Putamen (tissue), 1 donor: ENCODE measurements at places on chromosomes 4 and X.

DNA sequence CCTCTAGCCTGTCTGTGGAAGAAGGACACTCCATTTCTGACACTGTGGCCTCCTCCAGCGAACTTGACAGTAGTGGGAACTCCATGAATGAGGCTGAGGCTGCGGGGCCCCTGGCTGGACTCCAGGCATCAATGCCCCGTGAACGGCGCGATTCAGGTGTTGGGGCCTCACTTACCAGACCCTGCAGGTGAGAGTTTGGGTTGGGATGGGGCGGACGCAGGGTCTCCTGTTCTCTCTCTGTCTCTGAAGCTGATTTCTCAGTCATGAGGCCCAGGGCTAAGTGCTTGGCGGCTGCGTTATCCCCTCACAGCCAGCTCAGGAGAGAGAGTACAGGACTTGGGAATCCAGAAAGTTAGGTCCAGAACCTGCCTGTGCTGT lies 71.0 kb downstream of the STARD8 start:
- DNase-seq: no peak

- no peak for DNase-seq
Measured at GRCh38 chrX:129791336-129791735, 11.6 kb downstream of the SASH3 start.

GRCh38 chrX:42151808-42152207 lies 228.5 kb upstream of the CASK start:
- no peak for DNase-seq

DNA sequence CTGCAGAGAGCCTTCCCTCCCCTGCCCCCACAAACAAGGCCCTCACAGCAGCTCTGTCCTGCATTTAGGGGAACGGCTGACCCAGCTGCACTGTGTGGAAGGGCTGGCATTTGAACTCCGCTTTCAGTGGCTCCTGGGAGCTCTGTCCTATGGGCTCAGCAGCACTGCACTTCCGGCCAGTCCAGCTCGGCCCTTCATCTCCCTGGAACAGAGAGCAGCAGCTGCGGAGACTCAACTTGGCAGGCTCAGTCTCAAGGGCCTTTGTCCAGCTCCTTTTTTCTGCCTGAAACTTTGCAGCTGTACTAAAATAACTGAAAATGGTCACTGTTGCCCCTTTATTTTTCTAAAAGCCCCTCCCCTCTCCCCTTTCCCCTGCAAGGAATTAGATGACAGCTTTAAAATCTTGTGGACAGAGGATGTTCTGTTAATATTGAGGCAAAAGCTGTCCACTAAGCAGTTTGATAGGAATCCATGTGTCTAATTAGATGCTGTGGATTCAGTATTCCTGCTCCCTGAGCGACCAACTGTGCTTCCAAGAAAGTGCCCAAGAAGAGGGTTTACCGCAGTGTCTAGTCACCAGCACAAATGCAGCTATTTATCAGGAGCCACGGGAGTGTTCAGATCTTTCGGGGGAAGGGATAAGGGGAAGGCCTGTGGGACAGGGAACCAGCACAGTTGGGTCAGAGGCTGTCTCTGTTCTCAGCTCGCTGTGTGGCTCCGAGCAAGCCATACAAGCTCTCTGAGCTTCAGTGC lies 133.1 kb downstream of the AFAP1 start:
- peak; percentile 67 for DNase-seq

DNA sequence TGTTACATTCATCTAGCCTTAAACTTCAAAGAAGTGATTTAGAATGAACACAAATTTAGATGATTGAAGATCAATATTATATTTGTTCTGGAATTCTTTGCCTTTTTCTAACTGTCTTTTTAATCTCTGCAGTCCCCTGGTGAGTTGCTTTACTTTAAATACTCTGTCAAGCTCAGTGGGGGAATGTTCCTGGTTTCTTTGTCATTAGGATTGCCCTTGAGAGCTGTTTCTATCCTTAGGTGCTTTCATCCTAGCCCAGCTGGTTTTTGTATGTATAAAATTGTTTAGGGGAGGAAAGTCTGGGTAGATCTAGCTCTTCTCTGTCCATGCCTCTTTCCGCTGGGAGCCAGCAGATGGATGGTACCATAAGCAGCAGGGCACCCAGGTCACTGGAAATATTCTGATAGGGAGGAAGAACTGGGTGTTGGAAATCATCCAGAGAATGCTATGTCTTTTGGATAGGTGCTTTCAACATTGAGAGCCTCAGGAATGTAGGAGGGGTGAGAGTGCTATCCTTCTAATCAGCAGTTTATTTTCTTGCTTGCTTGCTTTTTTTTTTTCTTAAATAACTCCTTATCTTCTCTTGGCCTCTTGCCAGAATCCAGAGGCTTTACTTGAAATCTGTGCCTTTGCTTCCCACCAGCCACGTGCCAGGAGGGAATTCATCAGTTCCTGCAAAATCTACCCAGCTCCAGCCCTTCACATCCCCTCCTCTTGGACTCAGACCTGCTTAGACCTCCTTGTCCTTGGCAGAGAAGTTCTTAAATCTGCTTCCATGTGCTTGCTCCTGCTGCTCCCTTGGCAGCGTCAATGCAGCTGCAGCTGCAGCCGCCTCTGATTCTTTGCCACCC lies 215.3 kb upstream of the ANXA3 start:
- no peak for DNase-seq

DNA sequence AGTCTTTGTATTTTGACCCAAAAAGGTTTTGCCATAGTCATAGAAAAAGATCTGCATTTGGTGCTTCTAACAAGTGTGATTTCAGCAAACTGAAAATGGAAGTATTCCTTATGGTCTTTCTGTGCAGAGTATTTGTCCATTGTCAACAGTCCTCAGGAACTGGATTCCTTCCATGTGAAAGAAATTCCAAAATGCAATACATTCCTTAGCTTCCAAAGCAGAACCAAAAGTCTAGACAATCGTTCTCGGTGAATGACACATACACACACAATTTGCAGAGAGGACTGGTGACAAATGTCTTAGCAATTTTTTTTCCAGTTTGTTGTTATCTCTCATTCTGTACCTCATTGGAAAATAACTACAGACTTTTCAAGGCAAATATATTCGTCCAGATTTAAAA lies 562.2 kb upstream of the SLIT2 start:
- no peak for DNase-seq

DNA sequence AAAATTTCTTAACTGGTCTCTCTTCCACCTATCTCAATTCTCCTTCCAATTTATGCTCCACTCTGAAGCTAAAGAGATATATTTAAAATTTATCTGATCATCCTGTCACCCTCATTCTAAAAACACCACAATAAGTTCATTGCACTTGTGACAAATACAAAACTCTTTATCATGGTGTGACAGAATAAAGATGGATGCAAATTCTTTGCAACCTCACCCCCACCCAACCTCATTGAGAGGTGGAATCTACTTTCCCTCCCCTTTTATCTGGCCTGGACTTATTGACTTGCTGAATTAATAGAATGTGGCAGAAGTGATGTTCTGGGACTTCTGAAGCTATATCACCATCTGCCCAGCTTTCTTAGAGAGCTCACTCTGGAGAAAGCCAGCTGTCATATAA lies 46.5 kb downstream of the IDS start:
- no peak for DNase-seq

DNA sequence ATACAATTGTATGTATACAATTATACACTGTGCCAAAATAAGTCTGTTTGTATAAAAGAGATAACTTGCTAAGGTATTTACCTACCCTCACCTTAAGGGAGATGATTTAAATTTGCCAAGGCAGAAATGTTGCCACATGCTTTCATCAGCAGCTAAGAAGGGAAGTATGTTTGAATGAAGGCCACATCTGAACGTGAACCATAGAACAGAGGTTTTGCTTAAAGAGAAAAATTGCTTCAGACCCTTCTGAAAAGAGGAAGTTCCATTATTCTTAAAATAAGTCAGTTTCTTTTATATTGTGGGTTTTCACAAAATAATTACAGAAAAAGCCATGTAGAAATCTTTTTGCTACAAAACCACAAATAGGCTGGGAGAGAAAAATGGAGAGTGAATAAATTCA lies 621.5 kb upstream of the HTR2C start:
- DNase-seq: no peak

DNA sequence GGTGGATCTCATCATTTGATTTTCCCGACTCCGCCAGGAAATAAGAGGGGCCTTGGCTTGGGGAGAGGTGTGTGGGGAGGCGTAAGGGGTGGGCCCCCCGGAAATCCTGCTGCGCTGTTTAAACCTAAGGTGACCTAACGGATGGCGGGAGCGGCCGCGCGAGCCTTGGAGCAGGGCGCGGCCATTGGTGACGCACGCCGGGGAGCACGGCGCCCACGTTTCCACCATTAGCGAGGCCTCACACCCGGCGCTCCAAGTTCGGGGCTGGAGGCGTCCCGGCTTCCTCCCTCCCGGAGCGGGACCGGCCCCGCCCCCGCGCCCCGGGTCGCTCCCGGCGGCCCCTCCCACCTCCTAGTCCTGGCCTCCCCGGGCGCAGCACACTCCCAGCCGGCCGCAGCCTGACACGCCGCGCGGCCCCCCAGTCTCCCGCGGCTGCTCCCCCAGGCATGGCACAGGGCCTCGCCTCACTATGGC lies at the start of gene SMS:
TSS of gene SMS (plus strand) at position 354 of the 474 bp plus-strand sequence. CDS start at position 470, 116 bp downstream.
- DNase-seq: peak; percentile 68

DNA sequence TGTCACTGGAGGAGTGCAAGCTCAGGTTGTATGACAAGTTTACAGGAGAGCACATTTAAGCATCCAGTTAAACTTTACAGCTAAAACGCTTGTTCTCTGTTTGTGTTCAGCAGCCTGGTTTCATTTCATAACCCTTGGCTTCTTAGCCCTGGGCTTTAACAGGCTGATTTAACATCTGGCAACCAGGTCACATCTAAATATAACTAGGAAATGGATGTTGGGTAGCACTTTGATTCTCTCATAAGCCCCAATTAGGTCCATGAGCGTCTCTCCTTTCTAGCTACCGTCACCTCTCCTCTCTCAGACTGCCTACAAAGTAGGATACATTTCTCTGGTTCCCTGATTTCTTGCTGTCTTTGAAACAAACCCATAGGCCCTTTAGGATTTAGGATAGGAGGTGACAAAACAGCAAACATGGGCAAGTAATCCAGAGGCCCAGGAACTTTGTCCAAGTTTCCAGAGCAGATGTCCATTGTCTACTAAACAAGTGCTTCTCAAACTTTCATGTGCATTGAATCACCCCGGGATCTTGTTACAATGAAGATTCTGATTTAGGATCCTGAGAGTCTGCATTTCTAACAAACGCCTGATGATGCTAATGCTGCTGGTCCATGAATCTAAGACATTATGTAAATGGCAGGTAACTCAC lies 22.5 kb downstream of the OTUD6A start:
- no peak for DNase-seq

GRCh38 chr4:130485371-130485770 lies 1389.4 kb downstream of the C4orf33 start:
- no peak for DNase-seq

GRCh38 chrX:26032111-26032912 lies 105.8 kb upstream of the MAGEB18 start:
- no peak for DNase-seq

DNA sequence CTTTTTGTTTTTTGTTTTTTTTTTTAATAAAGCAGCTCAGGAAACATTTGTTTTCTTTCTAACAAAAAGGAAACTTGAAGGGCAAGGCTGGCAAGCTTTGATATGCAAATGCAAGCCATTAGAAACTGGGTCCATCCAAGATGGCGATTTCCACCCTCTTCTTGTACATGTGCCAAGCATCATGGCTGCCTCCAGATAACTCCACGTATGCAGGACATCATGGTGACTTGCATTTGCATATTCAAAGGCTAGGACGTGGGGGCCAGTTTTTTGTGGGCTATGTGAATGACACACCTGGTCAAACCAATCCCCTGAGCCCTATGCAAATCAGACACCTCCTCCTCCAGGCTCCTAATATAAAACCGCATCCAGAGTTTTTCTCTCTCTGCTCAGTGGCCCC lies 692.6 kb downstream of the FAM133A start:
- no peak for DNase-seq

DNA sequence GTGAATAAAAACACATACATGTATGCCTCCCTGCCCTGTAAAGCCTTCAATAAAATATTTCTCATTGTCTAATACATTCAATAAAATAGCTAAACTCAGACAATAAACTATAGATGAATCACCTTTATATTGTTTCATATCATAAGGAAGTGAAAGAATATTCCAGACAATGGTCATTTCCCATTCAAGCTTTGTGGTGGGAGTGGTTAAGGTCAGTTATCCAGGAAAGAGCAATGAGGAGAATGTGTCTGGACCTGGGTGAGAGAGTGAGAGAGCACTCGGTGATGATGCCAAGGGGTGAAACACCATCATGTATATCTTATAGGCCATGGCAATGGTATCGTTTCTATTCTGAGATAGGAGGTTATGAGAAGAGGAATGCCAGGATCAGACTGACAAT lies 197.8 kb downstream of the PDHA2 start:
- no peak for DNase-seq

DNA sequence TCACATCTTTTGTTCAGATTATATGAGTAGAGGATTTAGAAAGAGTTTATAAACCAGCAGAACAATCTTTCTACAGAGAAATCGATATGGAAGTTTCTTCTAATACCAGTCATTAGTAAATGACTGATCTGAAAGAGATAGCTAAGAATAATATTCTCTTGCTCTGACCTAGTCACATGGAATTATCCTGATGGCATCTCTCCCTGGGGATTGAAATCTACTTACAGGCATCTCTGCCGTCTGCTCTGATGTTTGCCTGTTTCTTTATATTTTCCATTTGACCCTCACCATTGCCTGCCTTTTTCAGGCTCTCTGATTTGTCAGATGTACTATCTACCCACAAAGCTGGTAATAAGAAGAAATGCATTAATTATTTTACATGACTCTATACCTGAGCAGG lies 1157.3 kb downstream of the PCDH7 start:
- no peak for DNase-seq

GRCh38 chr4:5789141-5789540 lies 78.1 kb downstream of the EVC start:
- no peak for DNase-seq

DNA sequence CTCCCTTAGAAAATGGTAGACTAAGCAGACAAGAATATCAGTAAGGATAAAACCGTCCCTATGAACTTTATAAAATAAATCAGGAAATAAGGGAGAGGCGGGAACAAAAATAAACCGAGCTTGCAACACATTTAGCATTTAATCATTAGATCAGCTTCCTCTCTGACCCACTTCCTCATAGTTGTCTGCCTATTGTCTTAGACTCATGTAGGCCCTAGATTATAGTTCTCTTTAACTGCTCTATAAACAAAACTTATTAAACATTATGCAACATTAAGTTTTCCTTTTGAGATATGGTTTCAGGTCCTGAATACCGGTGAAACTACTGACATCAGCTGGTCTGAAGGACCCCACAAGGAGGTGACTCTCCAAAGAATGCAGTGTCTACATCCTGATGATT lies 15.8 kb upstream of the SRD5A3 start:
- DNase-seq: no peak

GRCh38 chrX:50497114-50497513 lies 26.5 kb upstream of the DGKK start:
- DNase-seq: no peak
